Cerebellar cortex (tissue), 1 donor: ENCODE measurements at places on chromosomes 4 and X.

DNA sequence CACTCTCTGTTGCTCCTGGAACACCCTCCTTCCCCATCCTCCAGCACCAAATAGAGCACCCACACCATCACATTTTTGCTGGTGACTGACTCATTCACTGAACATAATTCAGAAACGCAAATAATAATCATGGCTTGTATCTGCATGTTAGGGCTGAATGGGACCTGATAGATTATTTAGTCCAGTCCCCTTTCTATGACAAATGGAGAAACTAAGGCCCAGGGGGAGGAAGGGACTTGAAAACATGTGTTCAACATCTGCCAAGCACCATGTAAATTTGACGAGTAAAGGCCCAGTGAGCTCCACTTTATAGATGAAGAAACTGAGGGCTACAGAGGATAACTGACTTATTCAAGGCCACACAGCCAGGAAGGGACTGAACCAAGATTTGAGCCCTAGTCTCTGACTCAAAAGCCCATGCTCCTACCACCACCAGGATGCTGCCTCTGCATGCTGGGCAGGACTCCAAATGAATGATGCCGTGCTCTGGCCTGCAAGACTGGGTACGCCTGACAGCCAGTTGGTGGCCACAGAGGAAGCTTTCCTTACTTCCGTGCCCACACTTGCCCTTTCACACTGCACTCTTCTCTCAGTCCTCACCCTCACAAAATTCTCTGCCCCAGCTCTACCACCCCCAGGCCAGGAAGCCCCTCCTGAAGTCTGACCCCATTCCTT, 133.3 kb upstream of the PJA1 start:
- no peak for DNase-seq

DNA sequence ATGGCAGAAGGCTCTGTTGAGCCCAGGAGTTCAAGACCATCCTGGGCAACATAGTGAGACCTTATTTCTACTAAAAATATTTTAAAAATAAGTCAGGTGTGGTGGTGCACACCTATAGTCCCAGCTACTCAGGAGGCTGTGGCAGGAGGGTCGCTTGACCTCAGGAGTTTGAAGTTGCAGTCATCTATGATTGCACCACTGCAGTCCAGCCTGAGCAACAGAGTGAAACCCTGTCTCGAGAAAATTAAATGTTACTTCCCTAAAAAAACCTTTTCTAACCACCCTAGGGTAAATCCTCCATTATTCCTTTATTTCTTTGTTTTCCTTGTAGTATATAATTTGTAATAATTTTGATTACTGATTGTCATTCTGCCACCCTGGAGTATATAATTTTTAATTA, 7.9 kb downstream of the FAM200B start:
- DNase-seq: no peak

DNA sequence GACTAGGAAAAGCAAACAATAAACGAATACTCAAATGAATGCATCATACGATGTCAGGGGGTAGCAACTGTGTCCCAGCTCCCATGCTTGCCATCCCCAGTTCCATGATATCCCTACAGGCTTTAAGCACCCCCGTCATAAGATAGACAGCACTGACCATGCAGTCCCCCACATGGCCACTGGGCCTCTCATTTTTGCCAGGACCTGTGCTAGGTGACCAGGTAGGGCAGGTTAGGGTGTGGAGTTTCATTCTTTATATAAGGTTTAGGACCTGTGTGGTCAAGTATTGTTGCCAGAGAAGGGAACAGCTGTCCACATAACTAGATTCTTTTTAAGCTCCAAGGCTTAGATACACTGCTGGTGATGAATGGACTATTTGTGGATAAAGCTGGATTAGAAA, 9.7 kb downstream of the PPEF2 start:
- DNase-seq: no peak

- no peak for DNase-seq
Observed at GRCh38 chr4:137389911-137390520, 142.3 kb downstream of the PCDH18 start.

DNA sequence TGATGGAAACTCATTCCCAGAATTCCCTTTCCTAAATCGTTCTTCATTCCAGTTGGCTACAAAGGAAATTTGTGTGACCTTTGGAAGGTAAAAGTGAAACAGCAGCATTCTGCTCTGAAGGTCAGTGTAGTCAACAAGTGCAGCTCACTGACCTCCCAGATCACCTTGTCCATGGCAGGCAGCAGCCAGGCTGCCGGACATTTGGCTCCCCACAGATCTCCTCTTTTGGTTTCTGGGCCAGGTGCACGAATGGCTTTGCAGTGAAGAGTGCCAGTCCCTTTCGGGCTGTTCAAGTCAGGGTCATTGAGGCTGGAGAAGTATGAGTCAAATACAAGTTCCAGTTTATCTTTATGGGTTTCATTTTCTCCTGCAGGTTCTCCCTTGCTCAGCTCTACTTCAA, 14.3 kb downstream of the GPRIN3 start:
- no peak for DNase-seq

DNA sequence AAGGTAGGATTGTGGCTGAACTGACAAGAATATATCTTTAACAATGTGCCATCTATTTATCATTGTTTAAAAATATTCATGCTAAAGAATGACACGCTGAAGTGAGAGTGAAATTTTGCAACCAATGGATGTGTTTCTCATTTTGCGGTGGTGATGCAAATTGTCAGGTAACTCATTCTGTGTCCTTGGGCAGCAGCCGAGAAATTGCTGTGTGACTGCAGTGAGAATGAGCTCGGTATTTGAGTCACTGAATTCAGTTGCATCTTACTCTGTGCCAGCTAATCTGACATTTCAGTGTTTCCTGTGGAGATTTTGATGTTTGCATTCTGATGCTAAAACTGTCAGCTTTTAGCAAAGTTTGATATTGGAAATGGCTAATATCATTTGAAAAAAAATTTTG, 28.1 kb downstream of the MCUB start:
- DNase-seq: no peak
